ENCODE measurements at places on chromosomes 4 and X.

DNA sequence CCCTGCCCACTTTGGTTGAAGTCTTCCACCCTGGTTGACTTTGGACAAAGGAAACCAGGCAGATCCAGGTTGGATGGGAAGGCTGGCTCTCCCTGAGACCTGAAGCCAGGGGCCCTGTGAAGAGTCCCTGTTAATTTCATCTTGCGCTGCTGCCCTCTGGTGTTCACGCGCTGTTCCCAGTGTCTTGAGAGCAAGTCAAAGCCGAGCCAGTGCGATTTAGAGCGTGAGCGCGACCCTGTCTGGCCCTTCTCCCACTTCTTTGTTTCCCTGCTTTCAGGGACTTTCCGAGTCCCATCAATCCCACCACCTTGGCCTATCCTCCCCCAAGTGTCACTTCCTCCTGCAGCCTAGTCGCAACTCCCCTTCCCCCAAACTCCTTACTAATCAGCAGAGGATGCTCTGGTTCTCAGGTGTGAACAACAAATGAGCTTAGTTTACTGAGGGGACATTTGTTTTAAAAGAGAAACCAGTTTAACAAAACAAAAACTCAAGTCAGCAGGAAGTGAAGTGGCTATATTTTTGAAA is 25.8 kb upstream of the CHRNA9 start:
- DNase-seq, result peak; percentile 74

DNA sequence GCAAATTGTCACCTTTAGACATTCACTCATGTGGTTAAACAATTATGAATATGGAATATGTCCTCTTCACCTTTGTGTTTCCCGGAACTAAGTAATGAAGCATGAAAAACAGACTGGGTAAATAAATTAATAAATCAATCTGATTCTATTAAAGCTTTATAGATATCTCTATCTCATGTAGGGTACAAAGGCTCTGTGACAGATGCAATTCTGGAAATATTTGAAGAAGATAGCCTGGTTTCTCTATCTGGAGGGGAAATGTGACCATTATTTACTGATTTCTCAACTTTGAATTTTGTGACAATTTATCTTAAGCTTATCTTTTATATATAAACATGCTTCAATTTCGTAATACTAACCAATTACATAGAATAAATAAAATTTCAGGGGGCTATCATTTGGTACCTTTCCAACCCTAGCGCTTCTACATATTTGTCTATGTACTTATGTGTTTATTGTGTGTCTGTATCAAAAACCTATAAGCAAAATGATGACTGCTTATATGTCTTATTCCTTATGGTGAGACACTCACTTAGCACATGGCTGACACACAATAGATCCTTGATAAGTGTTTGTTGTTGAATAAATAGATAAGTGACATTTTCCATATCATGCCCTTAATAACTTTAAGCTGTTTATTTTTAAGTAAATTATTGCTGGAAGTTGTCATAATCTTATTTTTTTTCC is 9.9 kb downstream of the CTSO start:
- DNase-seq, result no peak

GRCh38 chr4:19026281-19026680 is 1004.7 kb upstream of the LCORL start:
- DNase-seq, result no peak

- DNase-seq, result no peak
Measured at GRCh38 chr4:25984796-25985195, 70.8 kb downstream of the SMIM20 start.

DNA sequence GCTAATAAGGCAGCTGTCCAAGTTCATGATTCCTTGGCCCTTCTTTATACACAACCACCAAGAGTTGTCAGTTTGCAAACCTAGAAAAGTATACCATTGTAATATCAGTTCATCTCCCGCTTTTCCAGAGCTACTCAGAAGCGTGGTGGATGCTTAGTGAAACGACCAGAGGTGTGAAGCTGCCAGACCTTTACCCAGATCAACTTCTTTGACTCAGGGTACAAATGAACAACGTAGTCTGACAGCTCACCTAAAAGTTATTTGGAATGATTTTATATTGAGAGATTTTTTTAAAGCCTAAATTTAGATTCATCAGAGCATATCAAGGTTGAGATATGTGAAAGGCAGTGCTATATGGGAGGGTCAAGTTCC is 169.7 kb downstream of the CBR4 start:
- DNase-seq, result no peak

- DNase-seq, result no peak
Measured at GRCh38 chrX:56786889-56787733, 58.1 kb downstream of the NBDY start.

DNA sequence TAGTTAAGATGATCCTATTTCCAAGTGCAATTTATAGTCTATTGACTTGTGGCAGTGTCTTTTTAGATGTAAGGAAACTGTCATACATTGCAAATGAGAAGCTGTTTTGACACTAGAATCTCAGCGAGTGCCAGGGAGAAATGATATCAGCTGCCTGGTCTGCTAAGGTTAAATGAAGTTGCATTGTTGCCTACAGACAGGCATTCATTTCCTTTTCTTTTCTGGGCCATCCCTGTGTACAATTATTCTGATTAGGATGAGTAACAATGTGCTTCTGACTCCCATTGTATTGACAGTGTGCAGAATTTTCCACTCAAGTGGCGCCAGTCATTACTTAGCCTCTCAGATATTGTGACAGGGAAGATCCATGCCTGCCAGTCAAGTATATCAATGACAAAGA is 231.2 kb downstream of the GPAT3 start:
- DNase-seq, result no peak

DNA sequence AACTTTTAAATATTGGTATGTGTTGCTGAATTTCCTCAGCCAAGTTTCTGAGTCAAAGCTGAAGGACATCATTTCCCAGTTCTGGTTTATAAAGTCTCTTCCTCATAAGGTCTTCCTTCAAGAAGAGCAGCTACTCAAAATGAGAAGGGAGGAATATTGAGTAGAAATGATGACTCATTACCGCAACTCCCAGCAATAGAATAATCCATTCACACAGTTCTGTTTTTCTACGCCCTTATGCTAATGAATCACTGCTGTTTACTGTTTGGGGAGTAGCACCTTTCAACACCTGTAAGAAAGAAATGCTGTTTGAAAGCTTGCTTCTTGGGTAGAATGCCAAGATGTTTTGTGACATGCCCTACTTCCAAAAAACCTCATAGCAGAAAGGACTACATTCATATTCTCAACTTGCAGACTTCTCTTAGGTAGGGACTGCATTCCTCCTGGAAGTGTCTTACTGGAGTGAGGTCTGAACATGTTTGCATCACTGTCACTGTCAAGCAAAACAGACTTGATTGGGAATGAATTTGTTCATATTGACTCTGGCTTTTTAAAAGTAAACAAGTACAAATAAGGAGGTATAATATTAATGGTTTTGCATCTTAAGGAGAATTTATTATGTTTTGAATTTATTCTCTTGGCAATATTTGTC is 147.2 kb upstream of the BANK1 start:
- DNase-seq, result no peak

DNA sequence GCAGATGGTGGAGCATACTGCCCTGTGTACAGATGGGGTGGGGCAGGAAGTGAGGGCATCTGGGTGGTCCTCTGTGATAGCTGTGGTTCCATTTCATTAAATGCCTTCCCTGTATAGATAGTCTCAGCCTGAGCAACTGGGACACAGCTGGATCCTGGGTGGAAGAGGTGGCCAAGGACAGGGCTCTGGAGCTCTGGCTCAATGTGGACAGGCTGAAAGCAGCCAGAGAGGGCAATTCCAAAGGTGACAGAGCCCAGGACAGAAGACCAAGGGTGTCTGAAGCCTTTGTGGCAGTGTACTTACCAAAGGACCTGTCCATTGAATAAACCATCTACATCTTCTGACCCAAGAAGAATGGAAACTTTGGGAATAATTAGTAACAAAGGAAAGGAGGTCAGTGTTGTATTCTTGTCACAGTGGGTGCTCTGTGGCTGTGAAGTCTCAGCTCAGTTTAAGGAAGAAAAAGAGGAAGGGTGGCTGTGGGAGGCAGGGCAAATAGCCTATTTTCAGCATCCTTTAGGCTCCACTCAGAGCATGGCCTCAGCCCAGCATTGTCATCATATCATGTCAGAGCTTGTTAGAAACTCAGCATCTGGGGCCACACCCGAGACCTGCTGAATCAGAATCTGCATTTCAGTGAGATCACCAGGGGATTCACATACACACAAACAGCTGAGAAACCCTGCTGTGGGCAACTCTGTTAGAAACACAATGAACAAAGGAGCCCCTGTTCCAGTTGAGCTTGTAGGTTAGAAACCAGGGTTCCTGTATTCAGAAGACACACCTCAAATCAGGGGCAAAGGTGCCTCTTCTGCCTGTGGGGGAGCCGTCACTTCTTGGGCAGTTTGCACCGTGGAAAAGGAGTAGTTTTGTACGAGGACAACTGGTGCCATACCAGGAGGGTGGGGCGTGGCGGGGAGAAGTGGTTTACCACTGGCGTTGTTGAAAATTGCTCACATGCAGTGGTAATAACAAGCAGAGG is 168.6 kb downstream of the PTTG2 start:
- no peak for DNase-seq

GRCh38 chr4:183989931-183990330 is 84.8 kb downstream of the STOX2 start:
- no peak for DNase-seq

DNA sequence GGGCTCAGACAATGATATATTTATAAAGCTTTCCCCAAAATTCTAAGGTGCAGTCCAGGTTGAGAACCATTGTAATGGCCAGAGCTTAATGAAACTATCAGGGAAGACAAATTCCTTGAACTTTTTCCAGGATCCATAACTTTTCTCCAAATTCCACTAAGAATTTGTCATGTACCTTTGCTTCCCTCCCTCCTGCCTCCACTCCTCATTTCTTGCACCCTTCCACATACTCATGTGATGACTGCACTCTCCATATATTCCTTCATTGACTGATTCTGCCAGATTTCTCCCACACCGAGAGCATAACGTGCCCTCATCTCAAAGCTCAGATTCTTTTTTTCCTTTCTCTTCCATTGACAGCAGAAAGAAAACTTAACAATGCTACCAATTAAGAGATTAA is 20.9 kb upstream of the AMELX start:
- DNase-seq, result no peak

DNA sequence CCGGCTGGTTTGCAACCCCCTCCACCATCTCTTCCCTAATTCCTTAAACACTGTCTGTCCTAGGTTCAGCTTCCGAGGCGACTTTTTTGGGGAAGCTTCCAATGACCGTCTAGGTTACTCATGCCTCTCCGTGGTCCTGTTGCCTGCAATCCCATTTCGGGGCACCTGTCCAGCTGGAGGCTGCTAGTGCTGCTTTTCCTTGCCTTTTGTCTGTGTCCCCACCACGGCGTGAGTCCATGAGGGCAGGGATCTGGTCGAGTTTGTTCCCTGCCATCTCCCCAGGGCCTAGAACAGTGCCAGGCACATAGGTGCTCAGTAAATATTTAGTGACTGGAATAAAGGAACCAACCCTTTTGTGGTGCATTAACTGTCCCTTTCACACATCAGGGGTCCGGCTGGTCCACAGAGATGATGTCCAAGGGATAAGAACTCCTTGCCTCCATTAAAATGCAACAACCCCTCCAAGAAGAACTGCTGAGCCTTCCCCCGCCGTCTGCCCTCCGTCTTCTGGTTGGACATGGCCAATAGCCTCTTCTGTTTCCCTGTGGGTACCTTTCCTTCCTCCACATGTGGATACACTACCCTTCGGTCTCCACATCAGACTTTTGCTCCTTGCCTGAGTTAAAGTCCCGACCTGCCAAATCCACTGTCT is 5.7 kb upstream of the SORCS2 start:
- DNase-seq, result no peak

- DNase-seq, result no peak
Measured at GRCh38 chrX:19760841-19761512, 126.4 kb downstream of the SH3KBP1 start.

- no peak for DNase-seq
Measured at GRCh38 chrX:42495139-42495538, 282.8 kb downstream of the PPP1R2C start.

GRCh38 chrX:155027509-155028066 is 944 bp downstream of the FUNDC2 start:
- no peak for DNase-seq

GRCh38 chr4:36757580-36758311 is 476.3 kb downstream of the DTHD1 start:
- DNase-seq, result no peak

DNA sequence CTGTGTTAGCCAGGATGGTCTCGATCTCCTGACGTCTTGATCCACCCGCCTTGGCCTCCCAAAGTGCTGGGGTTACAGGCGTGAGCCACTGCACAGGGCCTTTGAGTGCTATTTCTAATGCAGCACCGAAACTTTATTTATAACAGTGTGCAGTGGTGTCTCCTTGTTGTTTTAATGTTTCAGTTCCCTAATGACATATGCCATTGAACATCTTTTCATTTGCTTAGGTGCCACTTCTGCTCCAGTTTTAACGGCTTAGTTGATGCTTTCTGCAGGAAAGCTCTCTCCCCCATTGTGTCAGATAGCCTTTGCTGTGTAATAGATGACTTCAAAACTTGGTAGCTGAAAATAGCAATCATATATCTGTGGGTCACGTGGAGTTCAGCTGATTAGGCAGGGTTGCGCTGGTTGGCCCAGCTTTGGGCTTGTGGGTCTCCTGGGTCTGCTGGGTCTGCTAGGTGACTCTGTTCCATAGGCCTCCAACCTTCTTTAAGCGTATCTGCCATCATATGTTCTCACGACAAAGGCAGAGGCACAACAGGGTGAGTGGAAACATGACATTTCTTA is 76.4 kb upstream of the SHISA3 start:
- DNase-seq, result no peak

DNA sequence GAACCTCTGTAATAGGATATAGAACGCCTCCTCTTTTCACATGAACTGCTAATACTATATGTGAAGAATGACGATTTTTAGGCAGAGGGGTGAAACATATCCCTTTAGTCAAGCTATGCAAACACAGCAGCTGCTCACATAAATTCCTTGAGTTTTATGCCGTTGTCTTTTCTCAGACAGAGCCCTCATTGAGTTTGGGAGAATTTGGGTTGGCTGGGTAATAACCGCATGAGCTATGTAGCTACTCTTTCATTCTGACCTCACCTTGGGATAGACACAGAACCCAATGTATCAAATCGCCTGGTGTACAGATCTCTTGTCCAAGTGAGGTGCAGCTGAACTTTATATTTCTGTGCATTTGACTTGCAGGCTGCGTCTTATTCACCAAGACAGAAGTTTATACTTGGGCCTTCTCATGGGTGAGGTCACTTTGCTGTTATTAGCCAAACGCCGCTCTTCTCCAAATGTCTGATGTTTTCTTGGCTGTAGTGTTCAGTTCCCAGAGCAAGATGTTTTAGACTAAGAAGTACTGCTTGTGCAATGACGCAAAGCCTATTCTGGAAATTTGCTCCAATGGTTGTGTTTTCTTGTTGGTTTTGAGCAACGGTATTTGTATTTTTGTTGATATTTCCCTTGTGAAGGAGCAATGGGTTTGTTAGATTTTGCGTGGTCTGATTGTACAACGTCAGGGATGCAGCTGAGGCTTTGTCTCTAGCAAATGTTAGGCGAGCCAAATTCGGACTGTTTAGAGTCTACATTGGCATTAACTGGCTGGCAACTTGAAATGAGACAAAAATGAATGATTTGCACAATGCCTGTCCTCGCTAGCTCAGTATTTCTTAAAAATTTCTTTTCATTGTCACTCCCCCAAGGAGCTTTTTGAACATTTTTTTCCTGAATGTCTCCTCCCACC is 11.2 kb upstream of the SPARCL1 start:
- no peak for DNase-seq

- DNase-seq, result no peak
Measured at GRCh38 chr4:26133840-26134239, 187.0 kb upstream of the RBPJ start.
